ENCODE measurements at places on chromosomes 11 and 22.

GRCh38 chr11:129700701-129701100, 114.9 kb upstream of the TMEM45B start:
- no peak for DNase-seq

DNA sequence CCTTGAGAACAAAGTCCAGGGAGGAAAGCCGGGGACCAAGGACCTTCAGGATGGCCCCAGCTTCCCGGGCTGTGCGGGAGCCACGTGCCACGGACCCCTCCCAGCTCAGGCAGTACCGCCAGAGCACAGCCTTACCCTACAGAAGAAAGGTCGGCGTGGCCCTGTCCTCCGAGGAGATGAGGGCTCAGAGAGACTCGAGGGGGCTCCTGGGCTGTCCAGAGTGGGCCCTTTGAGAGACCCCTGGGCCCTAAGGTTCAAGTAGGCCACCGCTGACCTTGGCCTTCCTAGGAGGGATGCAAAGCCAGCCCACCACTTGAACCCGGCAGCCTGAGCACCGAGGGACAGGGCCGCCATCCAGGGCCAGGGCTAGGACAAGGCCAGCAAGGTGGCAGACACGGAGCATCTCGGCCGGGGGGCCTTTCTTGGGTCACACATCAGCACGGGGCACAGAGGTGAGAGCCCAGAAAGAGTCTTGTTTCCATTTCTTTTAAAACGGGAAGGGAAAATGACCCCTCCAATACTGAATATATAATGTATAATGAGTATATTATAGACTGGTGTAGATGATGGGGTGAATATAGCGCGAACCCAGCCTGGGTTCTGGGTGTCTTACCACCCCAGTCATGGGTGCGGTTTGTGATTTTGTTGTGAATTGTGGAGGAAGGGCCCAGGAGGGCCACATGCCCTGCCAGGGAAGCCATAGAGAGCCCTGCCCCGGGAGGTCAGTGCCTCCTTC, 34.4 kb upstream of the PPARA start:
- DNase-seq: no peak

DNA sequence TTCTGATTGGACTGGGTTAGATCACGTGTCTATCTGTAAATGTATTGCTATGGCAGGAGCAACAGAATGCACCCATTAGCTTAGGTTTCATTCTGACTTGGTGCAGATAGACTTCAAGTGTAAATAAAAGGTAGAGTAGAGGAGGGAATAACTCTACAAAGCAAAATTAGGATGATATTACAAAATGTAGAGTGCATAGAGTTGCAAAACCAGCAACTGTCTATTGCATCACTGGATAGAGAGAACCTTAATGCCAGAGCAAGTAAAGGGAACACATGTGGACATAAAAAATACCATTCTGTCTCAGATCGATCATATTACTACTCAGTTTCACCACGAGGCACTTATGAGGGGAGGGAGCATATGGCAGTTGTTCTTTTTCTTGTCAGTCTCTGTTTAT, 22.0 kb upstream of the CAT start:
- DNase-seq: no peak

GRCh38 chr11:113991170-113991569, 16.3 kb downstream of the HTR3A start:
- DNase-seq: no peak

DNA sequence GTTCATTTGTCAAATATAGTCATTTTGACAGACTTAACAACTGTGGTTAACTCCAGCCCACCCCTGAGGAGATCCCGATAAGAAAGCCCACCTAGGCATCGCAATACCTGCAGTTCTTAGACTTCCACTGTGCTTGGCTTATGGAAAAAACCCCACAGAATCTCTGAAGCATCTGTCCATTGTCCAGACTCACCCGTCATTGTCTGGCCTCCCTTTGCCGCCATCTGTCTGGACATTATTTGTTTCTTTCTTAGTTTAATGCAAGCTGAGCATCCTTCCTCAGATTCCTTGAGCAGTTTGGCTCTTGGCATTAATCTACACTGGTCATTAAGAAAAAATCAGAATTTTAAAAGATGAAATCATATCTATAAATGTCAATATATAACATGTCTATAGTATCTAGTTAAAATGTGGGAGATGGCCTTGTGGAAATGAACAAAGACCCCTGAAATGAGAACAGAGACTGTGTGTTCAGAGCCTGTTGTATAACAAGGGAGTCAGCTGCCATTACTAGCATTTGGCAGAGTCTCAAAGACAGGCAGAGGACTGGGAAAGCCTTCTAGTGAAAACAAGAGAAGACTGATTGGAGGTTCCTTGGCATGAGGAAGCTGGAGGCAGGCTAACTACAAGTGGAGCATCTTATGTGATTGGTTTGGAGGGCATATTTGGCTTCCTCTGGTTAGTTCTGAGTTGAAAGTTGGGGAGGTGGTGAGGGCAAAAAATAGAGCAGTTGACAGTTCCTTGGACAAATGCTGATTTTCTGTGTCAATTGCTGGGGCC, 80.4 kb downstream of the SPON1 start:
- no peak for DNase-seq

- DNase-seq: no peak
These were observed 10.2 kb downstream of the CKAP5 start for GRCh38 chr11:46835897-46836296.

DNA sequence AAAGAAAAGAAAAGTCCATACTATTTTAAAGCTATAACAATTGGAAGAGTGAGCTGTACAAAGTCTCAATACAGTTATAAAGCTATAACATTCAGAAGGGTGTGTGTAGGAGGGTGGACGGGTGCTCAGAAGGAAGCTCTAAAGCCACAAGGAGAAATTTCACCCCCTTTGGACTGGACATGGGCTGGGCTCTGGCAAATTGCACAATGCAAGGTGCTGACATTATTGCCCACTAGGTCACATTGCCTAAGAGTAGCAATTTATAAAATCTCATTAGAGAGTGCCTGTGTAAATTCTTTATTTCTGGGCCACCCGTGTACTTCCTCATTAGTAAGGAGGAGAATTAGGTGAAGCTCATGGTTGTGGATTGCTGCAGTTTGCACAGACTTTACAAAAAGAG, 5.7 kb upstream of the APOBEC3A start:
- no peak for DNase-seq

- no peak for DNase-seq
These were observed 32.5 kb upstream of the IZUMO1R start for GRCh38 chr11:94271885-94272372.

DNA sequence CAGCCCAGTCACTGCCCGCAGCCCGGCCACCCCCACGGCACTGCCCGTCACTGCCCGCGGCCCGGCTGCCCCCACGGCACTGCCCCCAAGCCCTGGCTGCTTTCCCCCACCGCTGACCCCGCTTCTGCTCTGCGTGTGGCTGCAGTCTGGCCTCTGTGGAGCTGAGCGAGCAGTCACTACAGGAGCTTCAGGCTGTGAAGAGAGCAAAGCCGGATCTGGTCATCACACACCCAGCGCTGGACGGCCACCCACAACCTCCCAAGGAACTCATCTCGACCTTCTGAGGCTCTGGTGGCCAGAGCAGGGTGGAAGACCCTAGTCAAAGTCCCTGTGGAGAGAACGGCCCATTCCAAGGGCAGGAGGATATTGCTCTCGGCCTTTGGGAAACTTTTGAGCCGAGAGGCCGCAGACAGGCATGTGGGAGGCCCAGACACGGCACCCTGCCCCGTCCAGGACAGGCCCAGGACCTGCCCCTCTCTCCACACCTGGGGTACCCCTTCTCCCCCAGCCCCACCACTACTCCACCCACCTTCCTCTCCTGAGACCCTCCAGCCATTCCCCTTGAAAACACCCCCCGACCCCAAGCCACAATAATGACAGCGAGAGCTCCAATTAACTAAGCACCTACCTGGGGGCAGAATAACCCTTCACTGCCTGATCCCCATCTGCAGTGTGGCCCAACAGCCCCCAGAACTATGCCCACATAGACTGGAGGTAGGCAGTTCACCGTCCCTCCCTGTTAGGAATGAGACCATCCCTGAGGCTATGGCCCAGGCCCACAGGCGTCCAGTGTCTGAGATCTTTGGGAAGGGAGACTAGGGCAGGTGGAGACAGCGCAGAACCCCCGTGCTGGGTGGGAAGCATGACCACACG, 3.7 kb upstream of the PGGHG start:
- no peak for DNase-seq

- DNase-seq: peak; percentile 26
These were observed 64.9 kb downstream of the ENDOD1 start for GRCh38 chr11:95154514-95154913.

DNA sequence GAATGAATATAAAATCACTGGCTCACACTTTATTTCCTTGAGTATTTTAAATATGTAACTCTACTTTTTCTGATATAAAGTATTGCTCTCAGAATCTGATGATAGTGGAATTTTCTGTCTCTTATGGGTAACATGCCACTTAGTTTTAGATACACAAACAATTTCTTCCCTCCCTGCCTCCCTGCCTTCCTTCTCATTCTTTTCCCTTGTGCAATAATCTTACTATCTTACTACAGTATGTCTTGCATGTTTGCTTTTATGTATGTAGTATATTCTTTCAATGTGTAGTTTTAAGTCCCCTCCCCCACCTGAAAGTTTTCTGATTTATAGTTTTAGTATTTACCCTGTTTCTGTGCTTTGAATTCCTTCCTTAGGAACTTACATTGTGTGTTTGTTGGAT, 48.4 kb downstream of the INSC start:
- no peak for DNase-seq

GRCh38 chr11:96554236-96554820, 164.5 kb downstream of the JRKL start:
- no peak for DNase-seq

GRCh38 chr11:73028611-73029010, 113.5 kb downstream of the FCHSD2 start:
- no peak for DNase-seq

GRCh38 chr11:116930177-116930576, 92.8 kb upstream of the APOA1 start:
- peak; percentile 41 for DNase-seq

GRCh38 chr11:33542921-33543320, 157.7 kb downstream of the C11orf91 start:
- DNase-seq: no peak

GRCh38 chr11:14463623-14464022, 36.0 kb downstream of the COPB1 start:
- DNase-seq: peak; percentile 69

DNA sequence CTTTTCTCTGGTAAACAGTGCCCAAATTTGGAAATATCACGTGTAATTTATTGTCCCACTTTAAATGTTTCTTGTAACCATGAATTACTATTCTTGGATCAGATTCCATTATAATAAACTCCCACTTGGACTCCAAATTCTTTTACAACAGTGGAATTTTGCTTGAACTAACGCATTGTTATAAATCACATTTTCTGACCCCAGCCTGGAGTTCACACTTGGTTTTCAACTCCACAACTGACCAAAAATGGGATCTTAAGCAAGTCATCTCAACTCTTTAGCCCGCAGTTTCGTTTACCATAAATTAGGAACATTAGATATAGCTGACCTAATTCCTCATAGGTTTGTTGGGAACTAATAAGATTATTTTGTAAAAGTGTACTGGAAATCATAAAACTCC, 336.8 kb upstream of the NCAM1 start:
- DNase-seq: no peak

GRCh38 chr22:43110444-43110926, at the start of gene BIK:
Gene BIK, plus strand, starts transcription at chr22:43110750. Its CDS starts 13,273 bp downstream, at chr22:43124023.
- peak; percentile 28 for DNase-seq

DNA sequence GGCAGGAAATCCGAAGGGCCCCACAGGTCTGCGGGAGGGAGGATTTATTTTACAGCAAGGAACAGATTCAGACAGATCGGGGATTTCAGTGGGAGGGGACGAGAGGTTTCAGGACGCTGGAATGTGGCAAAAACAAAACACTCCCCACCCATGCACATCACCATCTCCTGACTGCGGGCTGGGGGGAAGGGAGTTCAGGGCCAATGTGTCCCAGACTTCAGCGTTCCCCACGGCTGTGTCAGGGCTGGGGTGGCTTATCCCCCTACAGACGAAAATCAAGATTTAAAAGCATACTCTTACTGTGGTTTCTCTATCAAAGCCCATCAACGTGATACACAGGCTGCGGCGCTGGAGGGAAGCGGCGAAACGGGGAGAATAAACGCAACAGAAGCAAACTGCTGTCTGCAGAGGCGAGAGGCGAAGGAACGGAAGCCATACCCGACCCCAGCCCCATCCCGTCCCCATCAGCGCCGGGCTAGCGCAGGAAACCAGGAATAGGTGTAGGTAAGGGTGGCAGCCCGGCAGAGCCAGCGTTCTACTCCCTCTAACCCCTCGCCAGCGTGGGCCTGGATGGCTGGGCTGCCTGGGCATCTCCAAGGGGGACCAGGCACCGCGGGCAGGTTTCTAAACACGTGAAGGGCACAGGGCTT, 2.7 kb downstream of the TENM4 start:
- DNase-seq: peak; percentile 1

GRCh38 chr11:71336176-71336995, 84.0 kb upstream of the SHANK2 start:
- no peak for DNase-seq

GRCh38 chr11:28017816-28018215, 90.1 kb downstream of the KIF18A start:
- DNase-seq: no peak

DNA sequence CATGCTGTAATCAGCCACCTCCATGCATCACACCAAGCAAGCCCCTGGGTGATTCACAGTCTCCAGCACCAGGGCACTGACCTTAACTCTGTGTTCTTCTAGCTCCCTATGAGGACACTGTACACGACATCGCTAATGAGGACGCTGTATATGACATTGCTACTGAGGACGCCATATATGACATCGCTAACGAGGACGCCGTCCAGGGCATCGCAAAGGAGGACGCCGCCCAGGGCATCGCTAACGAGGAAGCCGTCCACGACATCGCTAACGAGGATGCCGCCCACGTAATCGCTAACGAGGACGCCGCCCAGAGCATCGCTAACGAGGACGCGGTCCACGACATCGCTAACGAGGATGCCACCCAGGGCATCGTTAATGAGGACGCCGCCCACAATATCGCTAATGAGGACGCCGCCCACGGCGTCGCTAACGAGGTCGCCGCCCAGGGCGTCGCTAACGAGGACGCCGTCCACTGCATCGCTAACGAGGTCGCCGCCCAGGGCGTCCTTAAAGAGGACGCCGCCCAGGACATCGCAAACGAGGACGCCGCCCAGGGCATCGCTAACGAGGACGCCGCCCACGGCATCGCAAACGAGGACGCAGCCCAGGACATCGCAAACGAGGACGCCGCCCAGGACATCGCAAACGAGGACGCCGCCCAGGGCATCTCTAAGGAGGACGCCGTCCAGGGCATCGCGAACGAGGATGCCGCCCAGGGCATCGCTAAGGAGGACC, 34.5 kb upstream of the DGCR6L start:
- DNase-seq: no peak

DNA sequence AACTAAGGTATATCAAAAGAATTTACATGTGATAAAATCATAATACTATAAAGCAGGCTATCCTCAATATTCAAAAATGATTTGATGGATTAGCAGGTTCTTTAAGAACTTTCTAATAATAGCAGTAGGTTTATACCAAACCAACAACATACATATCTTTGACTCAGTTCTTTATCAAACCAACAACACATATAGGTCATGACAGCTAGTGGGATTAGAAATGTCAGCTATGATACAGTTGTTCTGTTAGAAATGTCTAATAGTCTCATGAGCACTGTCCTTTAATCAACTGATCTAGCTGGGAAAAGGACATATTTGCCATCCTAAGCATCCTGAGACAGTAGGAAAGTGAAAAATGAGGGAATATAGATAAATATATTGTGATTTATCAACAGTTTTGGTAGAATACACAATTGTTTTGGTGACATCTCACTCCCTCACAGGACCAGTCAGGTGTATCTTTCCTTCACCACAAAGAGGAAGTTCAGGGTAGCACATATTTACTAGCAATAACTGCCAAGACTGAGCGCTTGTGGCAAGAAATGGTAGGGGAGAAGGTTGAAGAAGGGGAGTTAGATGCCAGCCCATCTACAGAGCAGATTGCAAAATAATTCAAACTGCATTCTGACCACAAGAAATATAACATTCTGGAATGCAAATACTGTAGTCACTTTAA, 90.8 kb upstream of the APOA1 start:
- DNase-seq: peak; percentile 78

All from T-helper 2 cell (primary cell).